ENCODE measurements at places on chromosomes 5 and 9.
A peak's percentile ranks its signal among the peaks of the same experiment; 100 is the strongest.

DNA sequence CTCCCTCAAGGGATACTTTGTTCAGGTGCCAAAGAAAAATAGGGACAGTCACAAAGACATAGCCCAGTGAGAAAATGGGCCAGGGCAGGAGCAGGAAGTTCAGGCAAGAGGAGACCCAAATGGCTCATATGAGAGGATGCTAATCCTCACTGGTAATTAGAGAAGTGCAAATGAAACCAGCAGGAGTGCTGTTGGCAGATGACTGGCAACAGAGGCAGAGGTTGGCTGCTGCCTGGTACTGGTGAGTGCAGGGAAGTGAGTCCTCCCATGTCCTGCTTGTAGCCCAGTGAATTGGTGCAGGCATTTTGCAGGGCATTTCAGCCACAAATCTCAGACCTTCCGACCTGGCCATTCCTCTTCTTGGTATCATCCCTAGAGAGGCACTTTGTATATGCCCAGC, 23.5 kb downstream of the ODF2 start:
- no peak for DNase-seq

DNA sequence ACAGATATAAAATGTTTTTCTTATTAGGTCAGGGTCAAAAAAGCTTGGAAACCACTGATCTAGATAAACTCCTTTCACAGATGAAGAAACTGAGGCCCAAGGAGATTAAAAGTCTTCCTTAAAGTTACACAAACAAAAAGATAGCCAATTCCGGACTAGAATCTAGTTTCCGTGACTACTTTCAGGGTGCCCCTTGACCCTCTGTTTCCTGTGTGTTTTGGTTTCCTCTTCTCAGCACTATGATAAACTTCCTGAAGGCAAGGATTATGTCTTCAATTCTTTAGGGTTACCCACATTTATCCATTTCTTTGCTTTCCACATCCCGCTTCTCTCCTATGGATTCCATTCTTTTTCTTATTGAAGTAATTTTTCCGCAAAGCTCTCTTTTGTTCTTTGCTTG, 83.1 kb downstream of the ADAMTS12 start:
- DNase-seq, result no peak

DNA sequence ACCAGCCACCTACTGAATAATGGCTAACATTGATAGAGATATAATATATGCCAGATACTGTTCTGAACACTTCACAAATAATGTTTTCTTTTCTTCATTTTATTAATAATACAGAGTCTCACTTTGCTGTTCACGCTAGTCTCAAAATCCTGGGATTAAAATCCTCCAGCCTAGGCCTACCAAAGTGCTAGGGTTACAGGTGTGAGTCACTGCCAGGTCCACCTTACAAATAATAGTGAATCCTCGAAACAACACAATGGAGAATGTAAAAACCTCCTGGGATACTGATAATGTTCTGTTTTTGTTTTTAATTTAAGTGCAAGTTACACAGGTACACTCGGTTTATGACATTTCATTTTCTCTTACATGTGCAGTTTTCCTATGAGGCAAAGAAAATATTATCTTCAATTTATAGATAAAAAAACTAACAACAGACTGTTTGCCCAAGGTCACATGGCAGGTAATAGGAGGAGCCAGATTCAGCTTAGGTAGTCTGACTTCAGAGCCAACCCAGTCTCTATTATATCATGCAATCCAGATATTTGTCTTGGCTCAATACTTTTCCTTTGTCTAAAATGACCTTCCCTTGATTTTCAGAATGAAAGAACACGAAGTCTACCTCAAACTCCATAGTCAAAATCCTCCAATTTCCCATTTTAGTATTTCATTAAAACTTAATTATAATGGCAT, 7.8 kb downstream of the ZFR start:
- DNase-seq, result no peak

- no peak for DNase-seq
Measured at GRCh38 chr5:56140073-56140472, 93.1 kb downstream of the ANKRD55 start.

DNA sequence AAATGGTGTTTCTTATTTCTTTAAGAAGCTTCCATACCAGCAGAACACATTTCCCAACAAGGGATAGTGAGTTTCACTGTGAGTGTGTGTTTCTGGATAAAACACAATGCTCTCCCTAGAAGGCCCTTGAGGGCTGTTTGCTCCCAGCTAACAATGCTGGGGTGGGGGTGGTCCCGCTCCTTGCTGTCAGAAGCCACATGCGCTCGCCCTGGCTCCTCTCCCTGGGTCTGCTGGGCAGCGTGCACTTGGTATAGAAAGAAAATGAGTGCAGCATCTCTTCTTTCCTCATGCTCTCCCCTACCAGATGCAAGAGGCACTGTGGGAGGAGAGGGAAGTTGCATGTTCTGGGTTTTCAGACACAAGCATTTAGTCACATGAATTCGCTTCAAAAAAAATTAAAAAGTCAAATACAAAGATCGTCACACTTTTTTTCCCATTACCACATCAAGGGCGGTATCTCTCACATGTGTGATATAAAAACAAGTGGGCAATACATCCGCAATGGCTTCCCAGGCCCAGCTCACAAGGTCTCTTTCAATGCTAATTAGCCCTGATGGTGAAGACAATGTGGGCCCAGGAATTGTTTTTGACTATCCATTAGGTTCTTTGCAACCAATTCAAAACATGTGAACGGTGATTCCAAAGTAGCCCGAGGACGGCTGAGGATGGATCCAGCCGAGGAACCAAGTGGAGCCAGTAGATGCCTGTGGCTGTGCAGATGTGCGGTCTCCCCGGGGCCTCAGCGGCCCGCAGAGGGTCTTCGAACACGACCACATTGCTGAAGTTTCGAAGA, 603.6 kb downstream of the IRX1 start:
- no peak for DNase-seq

GRCh38 chr9:133127340-133127981, 6.4 kb upstream of the RALGDS start:
- no peak for DNase-seq

GRCh38 chr9:4366591-4367330, 66.9 kb upstream of the GLIS3 start:
- DNase-seq, result no peak

GRCh38 chr5:170225326-170226128, 7.3 kb upstream of the C5orf58 start:
- DNase-seq, result peak; percentile 54

GRCh38 chr9:35998333-35998732, 38.4 kb upstream of the RECK start:
- DNase-seq, result no peak

DNA sequence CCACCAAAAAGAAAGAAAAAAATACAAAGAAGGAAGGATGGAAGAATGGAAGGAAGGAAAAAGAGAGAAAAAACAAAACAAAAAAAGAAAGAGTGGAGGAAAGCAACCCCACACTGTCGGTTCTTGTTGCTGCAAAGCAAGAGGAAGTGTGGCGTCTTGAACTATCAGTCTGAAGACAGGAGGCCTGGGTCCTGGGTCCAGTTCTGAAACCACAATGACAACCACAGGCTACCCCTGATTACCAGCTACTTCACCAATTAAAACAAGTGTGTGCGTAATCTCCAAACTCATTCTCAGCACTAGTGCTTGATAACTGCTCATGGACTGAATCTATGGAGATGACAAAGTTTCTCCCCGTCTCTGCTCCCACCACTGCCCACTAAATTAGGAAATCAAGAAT, 93.7 kb downstream of the RASEF start:
- DNase-seq, result no peak

GRCh38 chr9:20872340-20872977, 159.0 kb downstream of the HACD4 start:
- no peak for DNase-seq

DNA sequence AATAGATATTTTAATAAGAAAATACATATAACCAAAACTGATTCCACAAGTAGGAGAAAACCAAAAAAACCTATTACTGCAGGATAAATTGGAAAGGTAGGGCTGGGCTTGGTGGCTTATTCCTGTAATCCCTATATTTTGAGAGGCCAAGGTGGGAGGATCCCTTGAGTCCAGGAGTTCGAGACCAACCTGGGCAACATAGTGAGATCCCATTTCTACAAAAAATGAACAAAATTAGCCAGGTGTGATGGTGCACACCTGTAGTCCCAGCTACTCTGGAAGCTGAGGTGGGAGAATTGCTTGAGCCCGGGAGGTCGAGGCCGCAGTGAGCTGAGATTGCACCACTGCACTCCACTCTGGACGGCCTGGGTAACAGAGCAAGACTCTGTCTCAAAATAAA, 189.2 kb upstream of the IER5L start:
- no peak for DNase-seq

GRCh38 chr5:174675916-174676315, 48.5 kb upstream of the MSX2 start:
- DNase-seq, result no peak

DNA sequence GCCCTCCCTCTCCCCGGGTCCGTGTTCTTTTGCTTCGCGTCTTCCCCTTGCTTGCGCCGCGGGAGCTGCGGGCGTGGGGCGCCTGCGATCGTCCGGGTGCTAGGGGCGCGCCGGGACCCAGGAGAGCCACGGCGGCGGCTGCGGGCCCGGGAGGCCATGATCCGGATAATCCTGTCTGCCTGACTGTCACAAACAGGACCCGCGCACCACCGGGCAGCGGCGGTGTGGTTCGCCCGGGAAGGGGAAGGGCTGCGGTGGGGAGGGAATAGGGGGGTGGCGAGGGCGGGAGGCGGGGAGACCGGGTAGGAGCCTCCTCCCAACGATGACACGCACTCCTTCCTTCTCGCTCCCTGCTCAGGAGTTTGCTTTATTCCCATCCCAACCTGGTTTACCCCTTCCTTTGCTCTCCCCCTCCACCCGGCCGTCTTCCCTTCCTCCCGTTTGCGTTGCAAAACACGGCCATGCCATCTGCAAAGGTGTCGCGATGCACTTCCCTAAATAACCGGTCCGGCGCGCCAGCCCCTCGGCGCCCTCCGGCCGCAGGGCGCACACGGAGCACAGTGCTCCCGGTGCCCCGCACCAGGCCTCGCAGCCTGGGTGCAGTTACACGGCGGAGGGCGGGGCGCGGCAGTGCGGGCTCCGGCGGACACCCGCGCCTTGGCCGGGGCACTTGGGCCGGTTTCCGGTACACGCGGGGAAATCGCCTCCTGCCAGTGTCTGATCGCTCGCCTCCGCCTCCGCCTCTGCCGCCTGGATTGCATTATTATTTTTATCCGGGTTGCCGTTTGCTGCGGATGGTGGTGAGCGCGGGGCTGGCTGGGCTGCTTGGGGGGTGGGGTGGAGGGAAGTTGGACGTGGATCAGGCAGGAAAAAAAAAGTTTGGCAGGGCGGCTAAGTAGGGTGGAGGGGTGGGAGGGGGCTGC, 1.5 kb downstream of the SMARCA2 start:
- peak; percentile 50 for DNase-seq

DNA sequence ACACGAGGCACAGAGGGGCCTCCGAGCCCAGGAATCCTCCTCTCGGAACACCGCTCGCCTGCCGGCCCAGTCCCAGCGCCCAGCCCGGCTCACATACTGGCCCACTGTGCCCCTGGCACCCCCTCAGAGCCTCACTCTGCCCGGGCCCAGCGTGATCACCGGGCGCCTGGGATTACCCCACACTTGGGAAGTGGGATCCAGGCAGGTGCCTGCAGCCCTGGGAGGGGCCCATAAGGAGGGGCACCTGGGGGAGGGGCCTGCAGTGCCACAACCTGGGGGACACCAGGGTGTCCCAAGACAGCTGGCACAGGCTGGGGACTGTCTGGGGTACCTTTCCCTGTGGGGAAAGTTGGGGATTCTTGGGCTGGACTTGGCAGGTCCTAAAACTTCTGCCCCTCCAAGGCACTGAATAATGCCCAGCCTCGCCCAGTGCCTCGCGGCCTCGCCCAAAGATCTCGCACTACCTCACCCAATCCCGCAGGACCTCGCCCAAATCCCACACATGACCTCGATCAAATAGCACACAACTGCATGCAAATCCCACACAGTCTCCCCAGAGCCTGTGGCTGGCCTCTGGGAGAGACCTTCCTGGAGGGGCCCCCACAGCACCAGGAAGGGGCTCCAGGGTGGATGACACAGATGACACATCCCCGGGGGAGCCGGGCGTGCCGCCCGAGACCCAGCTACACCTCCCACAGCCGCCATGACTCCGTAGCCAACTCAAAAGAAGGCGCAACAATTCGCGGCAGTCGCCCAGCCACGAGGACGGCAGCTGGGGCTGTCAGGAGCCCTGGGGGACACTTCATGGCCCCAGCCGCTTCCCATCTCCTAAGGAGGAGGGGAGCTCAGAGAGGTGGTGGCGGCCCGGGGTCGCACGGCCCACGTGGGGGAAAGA, 13.7 kb downstream of the NOTCH1 start:
- no peak for DNase-seq

- DNase-seq, result no peak
Measured at GRCh38 chr5:1901061-1901460, 18.3 kb upstream of the IRX4 start.

- DNase-seq, result no peak
Measured at GRCh38 chr9:29214690-29215253, 1641.5 kb upstream of the C9orf72 start.

GRCh38 chr9:74872619-74873233, 15.0 kb downstream of the TRPM6 start:
- DNase-seq, result no peak

GRCh38 chr9:127463382-127463781, 12.1 kb downstream of the LRSAM1 start:
- no peak for DNase-seq

- no peak for DNase-seq
Measured at GRCh38 chr5:169142264-169142970, 158.5 kb downstream of the SLIT3 start.

All from activated T-helper 1 cell treated with Interleukin-2 at 50 U/mL for 16 hours (primary cell).